ENCODE measurements at places on chromosomes 6 and 20.
A peak's percentile ranks its signal among the peaks of the same experiment; 100 is the strongest.

- no peak for DNase-seq
These were observed 191.8 kb downstream of the HIVEP2 start for GRCh38 chr6:142753196-142753595.

GRCh38 chr20:37856932-37857660 lies 45.8 kb upstream of the VSTM2L start:
- DNase-seq: no peak

DNA sequence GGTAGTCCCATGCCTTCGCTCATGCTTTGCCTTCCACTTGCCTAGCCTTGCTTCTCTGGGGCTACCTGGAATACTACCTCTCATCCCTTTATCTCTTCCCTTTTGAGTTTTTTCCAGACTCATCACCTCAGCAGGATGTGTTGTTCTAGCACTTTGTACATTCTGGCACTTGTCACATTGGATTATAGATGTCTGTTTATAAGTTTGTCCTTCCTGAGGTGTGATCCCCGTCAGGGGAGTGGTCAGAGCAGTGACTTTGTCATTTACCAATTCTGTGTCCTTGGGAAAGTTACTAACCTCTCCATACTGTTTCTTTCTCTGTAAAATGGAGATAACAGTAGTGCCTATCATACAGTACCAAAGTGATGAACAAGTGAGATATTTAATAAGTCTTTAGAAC lies 66.5 kb downstream of the CTNNBL1 start:
- DNase-seq: no peak

DNA sequence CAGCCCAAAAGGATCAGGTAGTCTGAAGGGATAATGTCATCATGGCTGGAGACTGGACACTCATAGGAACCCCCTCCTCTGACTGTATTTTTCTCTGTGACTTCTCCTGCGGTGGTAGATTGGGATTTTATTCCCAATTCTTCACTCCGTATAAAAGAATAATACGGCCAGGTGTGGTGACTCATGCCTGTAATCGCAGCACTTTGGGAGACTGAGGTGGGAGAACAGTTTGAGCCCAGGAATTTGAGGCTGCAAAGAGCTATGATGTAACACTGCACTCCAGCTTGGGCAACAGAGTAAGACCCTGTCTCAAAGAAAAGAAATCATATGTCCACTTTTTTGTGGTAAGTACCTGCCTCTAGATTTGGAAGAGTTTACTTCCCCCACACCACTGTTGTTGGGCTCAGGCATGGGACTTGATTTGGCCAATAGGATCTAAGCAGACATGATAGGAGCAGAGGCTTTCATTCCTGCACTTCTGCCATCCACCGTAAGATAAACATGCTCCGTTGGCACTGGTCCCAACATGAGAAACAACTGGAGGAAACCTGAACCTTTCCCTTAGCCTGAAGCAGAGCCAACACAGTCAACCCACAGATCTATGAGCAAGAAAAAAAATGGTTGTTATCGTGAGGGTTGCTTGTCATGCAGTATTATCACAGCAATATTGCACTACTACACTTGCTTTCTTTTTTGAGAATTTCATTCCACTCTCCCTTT lies 82.0 kb downstream of the JPH2 start:
- no peak for DNase-seq

- DNase-seq: no peak
These were observed 1.1 kb upstream of the MYLK4 start for GRCh38 chr6:2751871-2752270.

- no peak for DNase-seq
These were observed 342.8 kb downstream of the KIF16B start for GRCh38 chr20:16230402-16230801.

DNA sequence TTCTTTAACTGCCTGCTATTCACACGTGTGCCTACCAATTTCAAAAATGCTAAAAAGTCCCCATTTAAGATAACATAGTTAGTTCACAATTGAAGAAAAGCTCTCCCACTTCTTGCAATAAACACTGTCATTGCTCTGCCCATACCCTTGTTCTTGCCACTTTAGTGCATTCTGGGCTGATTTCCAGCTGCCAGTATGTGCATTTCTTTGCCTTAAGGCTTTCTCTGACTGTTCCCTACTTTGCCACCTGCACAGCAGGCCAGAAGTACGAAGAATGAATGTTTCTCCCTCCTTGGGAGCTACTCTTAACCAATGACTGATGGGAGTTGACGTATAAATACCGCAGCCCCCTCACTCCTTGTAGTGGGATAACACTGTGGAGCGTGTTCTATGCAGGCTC lies 16.0 kb upstream of the ATRN start:
- DNase-seq: no peak

DNA sequence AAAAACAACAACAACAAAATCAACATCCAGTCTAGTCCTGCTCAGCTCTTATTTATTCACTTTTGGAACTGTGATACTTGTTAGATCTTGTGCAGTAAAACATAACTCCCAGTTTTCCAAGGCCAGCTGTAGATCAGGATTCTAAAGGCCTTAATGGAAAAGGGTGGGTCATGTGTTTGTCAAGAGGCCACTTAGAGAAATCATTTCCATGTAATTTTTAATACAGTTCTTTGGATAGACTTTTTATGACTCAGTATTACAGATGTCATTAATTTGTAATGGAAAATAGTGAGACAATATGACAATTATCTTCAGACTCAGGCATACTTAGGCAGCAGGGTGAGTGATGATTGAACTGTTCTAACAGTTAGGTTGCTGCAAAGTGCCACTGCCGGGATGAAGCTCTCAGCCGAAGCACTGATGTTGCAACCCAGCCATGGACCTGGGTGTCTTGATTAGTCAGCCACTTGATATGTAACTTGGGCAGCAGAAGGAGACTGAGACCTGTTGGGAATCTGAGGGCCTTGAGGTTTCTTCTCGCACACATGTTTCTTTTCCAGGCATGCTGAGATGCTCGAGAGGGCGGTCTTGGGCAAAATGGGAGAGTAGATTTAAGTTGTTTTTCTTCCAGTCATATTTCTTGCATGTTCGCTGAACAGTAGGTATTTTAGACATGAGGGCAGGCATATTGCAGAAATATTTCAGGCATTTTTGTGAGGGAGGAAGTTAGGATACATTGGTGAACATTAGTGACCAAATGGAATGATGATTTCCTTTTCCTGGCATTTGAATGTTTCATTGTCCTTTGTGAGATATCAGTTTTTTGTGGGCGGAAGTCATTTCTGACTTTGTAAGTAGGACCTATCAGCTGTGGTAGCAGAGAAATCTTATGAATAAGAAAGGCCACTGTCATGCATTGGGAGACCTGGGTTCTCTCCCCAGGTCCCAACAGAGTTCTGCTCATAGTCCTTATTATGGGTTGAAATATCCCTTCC lies 52.3 kb downstream of the SLX4IP start:
- DNase-seq: no peak

GRCh38 chr20:17803765-17804164 lies 104.0 kb downstream of the BANF2 start:
- DNase-seq: no peak

- peak; percentile 10 for DNase-seq
These were observed 4.1 kb downstream of the LINC00237 start for GRCh38 chr20:21101932-21102575.

GRCh38 chr20:62876902-62877816 lies 15.5 kb upstream of the TCFL5 start:
- DNase-seq: no peak

DNA sequence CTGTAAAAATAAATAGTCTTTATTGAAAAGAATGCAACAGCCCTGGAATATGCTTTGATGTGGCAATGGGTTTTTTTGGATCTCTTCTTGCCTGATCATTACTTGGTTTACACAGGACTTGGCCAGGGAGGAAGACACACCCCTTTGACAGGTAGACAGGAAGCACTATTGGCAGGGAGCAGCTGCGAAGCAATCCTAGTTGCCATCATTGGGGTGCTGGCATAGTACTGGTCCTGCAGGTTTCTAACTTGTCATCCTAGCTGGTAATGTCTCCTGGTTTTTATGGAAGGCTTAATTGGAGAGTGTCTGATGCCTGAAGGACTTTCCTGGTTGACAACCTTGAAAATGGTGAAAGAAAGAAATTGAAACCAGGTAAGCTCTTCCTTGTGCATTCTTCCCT lies 71.2 kb upstream of the CCN6 start:
- no peak for DNase-seq

GRCh38 chr6:39686976-39687375 lies 38.2 kb downstream of the KIF6 start:
- DNase-seq: no peak

DNA sequence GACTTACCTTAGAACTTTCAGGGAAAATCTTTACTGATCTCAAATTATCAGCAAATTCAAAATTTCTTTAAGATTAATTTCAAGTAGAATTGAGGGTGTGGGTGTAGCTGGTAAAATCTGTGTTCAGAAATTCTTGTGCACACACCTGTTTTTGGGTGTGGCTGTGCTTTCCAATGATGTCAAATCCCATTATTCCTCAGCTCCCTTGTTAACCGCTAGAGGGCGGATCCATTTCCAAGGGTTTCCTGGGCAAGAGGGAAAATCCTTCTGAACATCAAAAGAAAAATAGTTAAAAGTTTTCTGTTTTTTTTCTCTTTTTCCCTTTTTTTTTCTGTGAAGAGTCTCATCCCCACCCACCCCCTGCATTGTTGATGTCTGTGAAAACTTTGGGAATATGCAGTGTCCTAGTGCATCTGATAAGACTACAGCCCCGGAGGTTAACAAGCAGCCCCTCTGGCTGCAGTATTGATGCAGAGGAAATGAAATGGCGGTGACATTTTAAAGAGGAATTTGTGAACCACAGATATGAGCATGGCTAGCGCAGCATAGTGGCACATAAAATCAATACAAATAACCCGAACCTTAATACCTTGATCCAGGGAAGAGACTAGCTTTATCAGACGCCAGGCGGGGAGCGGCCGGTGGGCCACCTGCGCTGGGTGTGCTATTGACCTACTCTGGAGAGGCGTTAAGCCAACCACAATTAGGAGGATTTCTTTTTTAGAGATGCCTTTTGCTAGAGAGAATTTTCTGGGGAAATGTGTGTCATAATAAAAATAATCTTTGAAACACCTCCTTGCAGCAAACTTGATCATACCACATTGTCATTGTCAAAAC lies 130.9 kb downstream of the FOXA2 start:
- no peak for DNase-seq

DNA sequence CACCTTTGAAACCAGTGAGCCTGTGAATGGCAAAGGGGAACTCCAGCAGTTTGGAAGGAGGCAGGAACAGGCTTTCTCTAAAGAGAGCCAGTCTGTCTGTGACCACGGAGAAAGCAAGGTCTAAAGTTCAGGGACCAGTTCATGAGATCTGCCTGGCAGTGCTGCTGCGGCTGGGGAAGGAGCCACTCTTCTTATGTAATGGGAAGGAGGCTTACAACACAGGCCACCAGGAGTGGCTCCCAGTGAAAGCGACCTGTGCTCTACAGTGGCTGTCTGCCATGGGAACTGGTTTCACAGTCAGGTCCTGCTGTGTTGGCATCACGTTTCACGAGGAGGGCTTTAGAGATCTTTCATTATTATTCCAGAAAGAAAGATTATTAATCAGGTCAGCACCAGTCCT lies 291.9 kb upstream of the PRDM1 start:
- DNase-seq: no peak

DNA sequence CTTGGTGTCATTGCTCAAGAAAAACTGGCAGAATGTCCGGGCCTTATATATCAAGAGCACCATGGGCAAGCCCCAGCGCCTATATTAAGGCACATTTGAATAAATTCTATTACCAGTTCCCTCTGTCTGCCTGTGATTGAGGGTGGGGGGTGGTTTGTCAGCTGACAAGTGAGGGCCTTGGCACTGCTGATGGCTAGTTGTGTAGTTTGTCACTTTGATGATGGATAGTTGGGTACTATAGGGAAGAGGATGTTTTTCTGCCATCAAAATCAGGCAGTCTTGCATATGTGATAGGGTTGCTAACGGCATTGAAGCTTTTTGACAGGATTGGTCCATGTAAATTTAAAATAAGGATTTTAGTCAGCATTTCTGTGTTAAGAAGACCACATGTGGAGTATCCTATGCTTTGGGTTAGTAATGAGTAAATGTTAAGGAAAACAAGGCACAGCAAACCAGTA lies 2.5 kb downstream of the RPL10A start:
- DNase-seq: no peak

GRCh38 chr6:14259594-14260152 lies 142.1 kb downstream of the CD83 start:
- DNase-seq: no peak

GRCh38 chr6:21149470-21149869 lies 444.1 kb upstream of the SOX4 start:
- no peak for DNase-seq

DNA sequence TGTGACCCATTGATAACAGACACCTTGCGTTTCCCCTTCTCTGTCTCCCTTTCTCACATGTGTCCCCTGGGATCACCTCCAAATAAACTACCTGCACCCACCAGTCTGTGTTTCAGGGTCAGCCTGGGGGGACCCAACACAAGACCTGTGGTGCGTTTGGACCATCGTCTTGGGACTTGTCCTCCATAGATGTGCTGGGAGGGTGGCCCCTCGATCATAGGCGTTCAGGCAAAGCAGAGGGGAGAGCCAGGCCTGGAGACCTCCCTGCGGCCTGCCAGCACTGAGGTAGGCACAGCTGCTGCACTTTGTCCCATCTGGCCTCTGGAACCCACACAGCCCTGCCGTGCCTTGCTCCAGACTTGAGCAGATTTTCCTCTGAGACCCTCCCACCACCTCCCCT lies 18.1 kb downstream of the CST9 start:
- DNase-seq: no peak

- no peak for DNase-seq
These were observed 9.9 kb downstream of the BCL2L1 start for GRCh38 chr20:31712564-31713311.

DNA sequence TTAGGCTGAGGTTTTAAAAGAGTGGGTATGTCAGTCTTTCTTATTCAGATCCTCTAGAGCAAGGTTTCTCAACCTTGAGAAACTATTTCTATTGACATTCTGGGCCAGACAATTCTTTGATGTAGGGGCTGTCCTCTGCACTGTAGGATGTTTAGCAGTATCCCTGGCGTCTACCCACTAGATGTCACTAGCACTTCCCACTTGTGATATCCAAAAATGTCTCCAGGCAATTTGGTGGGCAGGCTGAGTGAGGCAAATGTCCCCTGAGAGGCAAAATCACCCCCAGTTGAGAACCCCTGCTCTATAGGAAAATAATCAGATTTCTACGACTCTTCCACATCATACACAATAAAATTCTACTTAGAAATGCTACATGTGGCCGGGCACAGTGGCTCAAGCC lies 7.7 kb upstream of the ZKSCAN8 start:
- no peak for DNase-seq
